ENCODE measurements at places on chromosomes 11 and 22.

DNA sequence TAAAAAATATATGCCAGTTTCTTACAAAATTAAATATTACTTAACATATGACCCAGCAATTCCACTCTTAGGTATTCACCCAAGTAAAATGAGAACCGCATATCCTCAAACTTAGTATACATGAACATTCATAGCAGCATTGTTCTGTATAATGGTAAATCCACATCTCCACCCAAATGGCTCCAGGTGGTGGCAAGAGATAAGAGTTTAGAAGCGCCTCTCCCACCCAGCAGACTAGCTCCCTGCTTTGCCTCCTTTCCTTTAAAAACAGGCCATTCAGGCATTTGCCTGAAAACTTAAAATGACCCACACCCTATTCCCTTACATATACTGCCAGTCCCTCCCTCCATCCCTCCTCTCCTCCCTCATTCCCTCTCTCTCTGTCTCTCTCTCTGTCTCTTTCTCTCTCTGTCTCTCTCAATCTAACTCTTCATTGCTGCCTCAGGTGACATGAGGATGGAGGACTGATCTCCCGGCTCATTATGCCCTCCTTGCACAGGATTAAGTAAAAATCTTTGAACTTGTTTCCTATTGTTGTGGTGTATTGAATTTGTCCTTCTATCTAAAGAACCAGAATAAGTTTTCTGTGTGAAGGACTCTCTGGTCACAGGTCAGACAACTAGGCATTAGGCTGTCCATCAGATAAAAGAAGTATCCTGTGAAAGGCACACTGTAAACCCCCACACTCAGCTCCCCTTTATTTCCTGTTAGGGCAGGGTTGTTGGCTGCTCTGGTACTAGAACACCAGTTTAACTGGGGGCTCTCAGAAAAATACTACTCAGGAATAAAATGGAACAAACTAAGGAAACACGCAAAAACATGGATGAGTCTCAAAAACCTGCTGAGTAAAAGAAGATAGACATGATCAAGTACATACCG, 48.3 kb downstream of the RRP8 start:
- no peak for DNase-seq

- no peak for DNase-seq
These were observed 75.9 kb downstream of the AMOTL1 start for GRCh38 chr11:94844031-94844430.

DNA sequence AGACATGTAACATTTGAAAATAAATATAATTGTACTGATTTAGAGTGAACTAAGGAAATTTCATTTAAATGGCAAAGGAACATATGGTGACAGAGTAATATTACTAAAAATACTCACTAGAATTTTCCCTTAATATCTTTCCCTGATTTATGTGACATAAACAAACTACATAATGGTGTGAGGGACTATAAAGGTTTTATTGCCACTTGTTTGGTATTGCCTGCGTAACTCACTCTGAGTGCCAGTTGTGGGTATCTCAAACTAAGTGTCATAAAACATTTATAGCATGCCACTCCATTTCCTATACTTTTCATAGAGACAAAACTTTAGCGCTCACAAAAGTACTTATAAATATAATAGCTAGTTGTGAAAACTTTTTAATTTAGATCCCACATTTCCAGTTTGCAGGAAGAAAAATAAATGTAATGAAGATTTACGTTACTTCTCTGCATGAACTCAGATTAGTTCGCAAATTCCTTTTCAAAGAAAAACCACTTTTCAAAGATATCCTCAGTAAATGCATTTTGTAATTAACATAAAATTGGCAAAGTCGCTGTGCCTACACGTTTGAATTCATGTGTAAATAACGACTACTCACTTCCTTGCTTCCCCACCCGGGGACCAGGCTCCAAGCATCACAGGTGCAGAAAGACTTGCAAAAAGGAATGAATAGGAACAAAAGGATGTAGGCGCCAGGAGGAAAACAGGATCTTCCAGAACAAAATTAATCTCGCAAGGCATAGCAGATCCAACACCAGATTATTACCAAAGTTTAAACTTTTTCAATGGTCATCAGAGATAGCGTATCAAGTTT, 1.6 kb upstream of the QSER1 start:
- DNase-seq = no peak

- DNase-seq = no peak
These were observed 53.4 kb downstream of the GAB2 start for GRCh38 chr11:78364128-78364751.

GRCh38 chr11:66566221-66566620, 2.2 kb downstream of the CTSF start:
- DNase-seq = no peak

All from stimulated activated CD8-positive, alpha-beta memory T cell treated with anti-CD3 and anti-CD28 coated beads, Interleukin-7, amount 100 ng/mL, for 1 hour (primary cell).